ENCODE measurements at places on chromosomes 13 and 19. TPM values are rescaled to one million over a fixed set of nuclear protein-coding genes. Genes with fewer than 3 reads are reported as not detected.

Gene EDNRB
- 7.9 TPM for total RNA-seq

DNA sequence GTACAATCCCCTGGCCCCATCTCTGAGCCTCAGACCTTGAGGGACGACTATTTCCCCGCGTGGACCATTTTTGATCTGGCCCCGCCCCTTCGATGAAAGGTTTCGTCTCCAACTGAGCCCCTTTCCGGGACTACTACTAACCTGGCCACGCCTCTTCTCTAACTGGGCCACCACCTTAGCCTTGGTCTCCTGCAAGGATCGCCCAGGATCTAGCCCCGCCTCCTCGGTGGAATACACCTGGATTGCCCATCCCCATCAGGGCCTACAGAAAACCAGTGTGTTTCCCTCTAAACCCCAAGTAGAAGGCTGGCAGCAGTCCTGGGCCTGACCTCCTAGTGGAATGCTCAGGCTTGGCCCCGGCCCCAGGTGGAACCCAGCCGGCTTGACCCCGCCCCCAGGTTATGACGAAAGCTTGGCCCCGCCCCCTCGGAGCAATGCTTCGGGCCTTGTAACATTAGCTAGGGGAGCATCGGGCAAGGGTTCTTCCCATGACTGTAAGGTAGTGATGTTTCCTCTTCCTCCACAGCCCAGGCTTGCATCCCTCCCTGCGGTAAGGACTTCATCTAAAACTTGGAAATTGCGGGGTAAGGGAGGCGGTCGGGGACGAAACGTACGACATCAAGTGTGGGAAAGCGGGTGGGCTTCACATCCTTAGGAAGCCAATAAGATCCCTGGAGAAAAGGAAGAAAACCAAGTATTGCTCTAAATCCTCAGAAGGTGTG, 9.1 kb downstream of the SPACA6 start:
- DNase-seq = peak; percentile 81

DNA sequence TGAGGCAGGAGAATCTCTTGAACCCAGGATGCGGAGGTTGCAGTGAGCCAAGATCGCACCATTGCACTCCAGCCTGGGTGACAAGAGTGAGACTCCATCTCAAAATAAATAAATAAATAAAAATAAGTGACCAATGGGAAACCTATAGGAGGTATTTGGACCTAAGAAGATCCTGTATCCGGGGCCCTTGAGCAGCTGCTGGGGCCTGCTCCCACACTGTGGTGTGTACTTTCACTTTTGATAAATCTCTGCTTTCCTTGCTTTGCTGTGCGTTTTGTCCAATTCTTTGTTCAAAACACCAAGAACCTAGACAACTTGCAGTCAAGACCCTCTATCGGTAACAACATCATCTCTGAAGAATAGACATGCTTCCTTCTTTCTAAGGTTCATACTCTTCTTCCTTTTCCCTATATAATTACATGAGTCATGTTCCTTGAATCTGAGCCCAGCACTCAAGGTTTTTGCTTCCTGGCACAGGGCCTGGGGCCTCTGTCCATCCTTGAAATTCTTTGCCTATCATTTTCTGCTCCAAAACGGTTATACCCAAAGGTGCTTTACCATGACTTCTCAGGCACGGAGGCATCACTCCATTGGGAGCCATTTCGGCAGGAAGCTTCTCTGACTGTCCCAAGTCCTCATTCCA, 14.2 kb upstream of the PNMA8C start:
- DNase-seq = peak; percentile 19

- DNase-seq = no peak
Measured at GRCh38 chr19:45574526-45574925, 10.1 kb downstream of the OPA3 start.
